ENCODE measurements at places on chromosomes 2 and 18.

GRCh38 chr18:36536426-36536825 lies 238.9 kb downstream of the FHOD3 start:
- peak; percentile 4 for DNase-seq

DNA sequence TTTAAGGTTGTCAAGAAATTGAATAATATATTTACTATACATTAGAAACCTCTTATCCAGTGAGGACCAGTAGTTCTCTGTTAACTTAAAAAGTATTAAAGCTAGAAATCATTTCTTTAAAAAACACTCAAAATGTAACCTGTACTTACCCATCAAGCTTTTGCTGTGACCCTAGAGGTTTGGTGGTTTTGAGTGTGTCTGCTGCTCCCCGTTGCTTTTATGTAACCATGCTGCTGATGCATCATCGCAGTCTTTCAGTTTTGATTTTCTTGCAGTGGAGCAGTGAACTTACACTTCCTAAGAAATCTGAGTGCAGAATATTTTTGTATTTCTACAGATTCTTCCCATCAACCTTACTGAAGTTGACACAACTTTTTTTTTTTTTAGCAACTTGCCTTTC lies 34.2 kb downstream of the MRPS9 start:
- DNase-seq, result no peak

DNA sequence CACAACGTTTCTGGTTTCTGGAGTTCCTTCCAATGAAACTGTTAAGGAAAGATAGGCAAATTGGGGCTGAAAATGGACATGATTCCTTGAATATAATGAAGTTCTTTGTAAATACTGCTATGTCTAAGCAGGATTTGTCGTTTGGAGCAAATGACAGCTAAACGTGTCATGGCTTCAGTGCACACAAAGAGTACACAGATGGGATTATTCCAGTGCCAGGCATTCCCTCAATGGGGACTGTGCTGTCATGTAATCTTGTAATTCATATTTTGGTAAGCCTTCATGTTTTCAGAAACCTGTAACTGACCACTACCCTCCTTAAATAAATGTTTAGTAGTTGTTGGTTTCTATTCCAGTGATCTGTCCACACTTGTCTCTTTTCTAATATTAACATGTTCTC lies 404.7 kb upstream of the CDH7 start:
- DNase-seq, result no peak

GRCh38 chr2:184599872-184600222 lies 1.5 kb downstream of the ZNF804A start:
- no peak for DNase-seq

DNA sequence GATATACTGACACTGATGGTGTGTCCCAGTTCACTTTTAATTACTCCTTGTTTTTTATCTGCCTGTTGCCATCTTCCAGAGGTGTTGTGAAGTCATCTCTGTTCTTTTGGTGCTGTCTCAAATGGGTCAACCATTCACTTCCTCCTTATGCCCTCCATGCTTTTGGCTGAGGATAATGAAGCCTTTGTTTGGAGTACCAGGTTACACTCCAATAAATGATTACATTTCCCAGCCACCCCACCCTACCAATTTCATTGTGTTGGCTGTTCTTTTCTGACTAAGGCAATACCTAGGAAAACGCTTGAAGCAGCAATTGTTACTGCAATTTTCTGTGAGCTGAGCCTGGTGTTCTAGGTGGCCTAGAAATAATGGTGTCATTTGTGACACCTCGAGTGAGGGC lies 29.8 kb upstream of the ACTG2 start:
- no peak for DNase-seq

DNA sequence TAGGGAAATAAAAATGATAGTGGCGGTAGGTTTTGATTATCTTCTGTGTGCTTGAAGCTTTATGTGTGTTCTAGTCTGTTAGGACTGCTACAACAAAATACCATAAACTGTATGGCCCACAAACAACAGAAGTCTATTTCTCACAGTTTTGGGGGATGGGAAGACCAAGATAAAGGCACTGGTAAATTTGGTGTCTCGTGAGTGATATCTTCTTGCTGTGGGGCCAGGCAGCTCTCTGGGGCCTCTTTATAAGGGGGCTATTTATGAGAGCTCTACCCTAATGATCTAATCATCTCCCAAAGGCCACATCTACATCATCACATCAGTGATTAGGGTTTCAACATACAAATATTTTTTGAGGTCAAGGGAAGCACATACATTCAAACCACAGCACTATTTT lies 86.8 kb upstream of the SPHKAP start:
- no peak for DNase-seq

- DNase-seq, result peak; percentile 60
These were observed 273.2 kb upstream of the RGPD4 start for GRCh38 chr2:107553539-107553938.

GRCh38 chr2:207920721-207921120 lies 104.6 kb downstream of the PLEKHM3 start:
- no peak for DNase-seq

DNA sequence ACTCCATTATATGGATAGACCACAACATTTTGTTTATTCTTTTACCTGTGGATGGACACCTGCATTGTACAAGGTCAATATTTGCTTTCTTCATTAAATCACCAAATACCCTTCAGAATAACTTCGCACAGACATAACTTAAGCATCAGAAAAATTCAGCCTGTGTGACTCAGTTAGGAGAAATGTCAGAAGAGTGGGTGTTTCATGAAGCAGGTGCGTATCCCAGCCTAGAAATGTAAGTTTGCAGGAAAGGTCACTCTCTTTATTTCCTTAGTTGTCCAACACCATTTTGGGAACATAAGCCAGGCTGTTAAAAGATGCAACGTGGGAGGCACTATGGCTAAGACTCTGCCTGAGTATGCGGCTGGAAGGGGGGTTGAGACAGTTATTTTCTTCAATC lies 48.6 kb upstream of the FHL2 start:
- no peak for DNase-seq

DNA sequence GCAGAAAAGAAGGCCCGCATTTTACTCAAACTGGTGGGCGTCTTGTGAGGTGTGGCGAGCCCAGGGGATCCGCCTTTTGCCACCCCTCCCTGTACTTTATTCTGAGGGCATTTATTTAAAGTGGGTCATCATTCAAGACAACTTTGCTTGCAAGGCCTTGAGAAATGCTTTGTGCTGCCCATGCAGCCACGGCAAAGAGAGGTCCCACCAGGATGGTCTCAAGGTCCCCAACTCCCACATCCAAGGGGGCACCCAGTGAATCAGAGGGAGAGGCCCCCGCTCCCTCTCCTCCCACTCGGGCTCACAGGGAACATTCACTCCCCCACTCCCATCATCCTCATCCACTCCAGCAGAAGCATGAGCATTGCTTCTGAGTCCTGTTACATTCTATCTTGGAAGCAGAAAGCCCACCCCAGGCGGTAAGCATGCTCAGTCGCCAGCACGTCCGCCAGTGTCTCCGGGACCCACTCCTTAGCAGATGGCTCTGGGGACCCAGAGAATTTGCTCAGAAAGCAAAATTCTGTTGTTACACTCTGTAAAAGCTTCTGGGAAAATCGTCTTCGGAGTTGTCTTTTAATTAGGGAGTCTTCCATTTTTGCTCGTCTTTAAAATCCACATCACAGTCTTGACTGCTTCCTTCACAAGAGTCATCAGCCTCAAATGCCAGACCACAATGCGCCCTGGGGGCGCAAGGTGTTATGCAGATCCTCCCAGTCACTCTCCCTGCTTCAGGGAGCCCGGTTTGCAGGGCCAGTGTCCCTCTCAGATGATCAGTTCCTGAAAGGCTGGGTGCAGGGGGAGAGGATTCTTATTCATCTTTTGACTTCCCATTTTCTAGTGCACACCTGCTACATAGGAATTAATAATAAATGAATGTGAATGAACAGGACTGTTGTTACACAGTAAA lies 99.4 kb upstream of the NCK2 start:
- no peak for DNase-seq
